ENCODE measurements at places on chromosomes 7 and 10. TPM values are rescaled to one million over a fixed set of nuclear protein-coding genes. Genes with fewer than 3 reads are reported as not detected.

DNA sequence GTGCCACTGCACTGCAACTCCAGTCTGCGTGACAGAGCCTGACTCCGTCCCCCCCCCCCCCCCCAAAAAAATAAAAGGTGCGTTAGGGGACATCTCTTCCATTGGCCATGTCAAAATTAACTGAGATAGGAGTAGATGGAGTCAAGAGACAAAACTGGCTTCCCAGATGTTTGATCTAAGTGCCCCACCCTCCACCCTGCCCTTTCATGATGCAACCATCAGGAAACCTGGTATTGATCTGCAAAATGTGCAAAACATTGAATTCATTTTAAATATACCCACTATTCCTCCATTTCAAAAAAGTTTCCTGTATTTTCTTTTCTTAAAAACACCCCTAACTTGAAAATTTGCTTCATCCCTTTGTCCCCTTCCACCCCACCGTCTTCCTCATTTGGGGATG is 17.5 kb downstream of the ARID5B start:
- DNase-seq, result no peak

- DNase-seq, result no peak
Measured at GRCh38 chr10:75040576-75040975, 70.9 kb upstream of the SAMD8 start.

Gene SLC39A12
- total RNA-seq, result not detected

Gene MALRD1
- not detected for total RNA-seq

Gene SEMA3E
- 9.4 TPM for total RNA-seq

DNA sequence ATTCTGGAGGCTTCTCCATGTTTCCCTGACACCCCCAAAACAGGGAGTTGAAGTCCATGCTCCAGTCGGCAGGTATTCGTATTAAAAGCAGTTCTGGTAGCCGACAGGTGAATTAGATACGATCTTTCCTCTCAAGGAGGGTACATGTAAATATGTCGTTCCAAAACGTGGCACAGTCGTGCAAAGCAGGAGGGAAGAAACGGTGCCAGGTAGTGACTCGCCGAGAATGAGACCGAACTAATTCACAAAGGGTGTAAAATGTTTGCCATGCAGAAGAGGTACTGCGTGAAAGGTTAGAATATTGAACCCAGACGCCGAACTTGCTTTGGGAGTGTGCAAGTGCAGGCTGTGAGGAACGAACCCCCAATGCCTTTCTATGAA is 483 bp downstream of the EDRF1 start:
- no peak for DNase-seq

Gene UPK3B
- total RNA-seq, result not detected

DNA sequence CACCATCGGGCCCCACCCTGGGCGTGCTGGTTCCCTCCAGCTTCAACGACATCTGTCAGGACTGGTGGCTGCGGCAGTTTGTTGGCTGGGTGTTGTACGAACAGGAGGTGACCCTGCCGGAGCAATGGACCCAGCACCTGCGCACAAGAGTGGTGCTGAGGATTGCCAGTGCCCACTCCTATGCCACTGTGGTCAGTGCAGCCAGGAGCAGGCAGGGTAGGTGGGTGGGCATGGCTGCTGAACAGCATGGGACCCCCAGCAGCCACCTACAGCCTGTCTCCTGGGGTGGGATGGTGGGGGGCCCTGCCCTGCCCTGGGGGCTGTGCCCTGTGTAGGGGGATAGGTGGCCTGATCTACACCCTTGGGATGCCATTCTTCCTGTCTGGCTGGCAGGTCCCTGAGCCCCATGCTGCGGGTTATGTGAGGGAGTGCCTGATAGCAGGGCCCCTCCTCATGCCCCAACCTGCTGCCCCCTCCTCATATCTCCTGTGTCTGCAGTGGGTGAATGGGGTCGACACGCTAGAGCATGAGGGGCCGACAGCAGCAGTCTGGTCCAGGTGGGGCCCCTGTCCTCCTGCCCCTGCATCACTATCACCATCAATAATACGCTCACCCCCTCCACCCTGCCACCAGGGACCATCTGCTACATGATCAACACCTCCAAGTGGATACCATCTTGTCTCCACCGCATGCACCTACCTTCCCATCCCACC is 56.9 kb downstream of the ZNF727 start:
- DNase-seq, result no peak

DNA sequence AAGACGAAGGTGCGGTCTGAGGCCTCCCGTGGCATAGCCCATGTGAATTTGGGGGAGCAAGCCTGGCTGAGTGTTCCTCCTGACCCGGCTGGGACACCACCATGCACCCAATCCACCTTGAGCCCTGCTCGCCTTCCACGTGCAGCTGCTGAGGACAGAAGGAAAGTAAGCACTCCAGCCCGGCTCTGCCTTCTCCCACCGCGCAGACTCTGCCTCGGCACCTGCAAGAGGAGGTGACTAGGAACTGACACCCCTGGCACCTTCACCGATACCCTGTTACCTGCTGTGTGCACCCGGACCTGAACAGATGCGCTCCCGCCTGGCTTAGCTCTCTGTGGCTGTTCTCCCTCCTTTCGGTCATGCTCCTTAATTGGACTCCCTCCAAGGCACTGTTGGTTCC is 57.0 kb upstream of the OPN4 start:
- no peak for DNase-seq

DNA sequence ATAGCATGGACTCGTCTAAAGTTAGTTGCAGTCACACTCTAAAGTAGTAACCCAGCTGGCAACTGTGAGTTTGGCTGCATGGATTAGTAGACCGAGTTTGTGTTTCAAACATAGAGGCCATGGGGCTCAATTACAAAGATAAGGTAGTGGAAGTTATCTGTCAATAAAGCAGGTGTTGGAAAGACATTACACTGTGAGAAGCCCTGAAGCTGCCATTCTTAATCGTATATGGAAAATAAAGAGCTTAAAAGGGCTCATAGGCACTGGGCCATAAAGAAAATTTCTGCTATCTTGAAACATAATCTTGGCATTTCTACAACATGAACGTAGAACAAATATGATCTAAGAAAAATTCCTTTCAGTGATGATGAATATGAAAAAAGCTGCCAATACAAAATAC is 837.7 kb downstream of the REEP3 start:
- DNase-seq, result no peak

Gene EXOC6
- total RNA-seq, result 8.8 TPM

Gene PON3
- total RNA-seq, result not detected

Gene TMEM130
- total RNA-seq, result 2.5 TPM

DNA sequence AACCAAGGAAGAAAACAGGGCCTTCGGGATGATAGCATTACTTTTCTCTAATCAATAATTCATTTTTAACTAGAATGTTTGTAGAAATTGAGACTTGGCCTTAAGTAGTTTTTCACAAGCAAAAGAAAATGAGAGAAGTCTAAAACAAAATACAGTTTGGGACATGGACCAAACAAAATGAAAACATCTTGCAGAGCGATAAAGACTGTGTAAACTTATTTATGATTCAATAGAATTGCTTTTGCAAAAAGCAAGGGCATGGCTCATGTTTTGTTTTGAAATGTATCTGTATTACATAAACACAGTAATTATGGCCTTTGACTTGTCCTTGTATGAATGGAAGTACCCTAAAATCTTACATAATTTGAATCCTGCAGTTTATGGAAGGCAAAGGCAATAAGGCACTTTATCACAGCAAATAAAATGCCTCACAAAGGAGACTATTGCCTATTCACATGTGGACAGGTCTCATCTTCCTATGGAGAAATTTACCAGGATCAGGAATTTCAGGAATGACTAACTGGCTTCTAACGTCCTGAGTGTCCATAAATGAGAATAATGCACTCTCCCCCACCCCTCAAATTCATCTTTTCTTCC is 295.2 kb downstream of the PTEN start:
- no peak for DNase-seq

Gene ZNF503
- total RNA-seq, result 3.7 TPM

DNA sequence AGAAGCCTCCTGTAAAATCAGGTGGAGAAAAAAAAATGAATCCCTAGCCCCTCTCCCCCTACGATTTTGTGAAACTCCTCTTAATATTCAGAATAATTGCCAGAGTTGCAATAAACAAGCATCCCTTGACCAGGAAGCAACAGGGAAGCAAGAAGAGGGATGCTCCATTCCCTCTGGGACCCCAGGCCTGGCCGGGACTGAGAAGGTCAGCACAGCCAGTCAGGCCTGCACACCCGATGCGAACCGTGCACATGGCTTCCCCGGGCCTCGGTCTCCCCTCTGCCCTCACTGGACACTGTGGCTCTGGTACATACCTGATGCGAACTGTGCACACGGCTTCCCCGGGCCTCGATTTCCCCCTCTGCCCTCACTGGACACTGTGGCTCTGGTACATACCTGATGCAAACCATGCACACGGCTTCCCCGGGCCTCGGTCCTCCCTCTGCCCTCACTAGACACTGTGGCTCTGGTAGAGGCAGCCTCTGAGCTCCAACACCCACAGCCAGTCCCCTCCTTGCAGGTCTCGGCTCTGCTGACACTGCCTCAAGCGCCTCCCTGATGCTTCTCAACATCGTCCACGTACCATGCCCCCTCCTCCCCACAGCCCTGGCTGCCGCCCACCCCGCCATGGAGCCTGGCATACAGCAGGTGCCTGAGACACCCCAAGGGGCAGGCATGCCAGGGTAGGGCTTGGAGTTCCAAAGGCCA is 138.6 kb downstream of the DIP2C start:
- no peak for DNase-seq

Gene HOXA7
- 2.2 TPM for total RNA-seq

GRCh38 chr7:17467386-17467945 is 169.0 kb downstream of the AHR start:
- DNase-seq, result no peak

Gene UCN3
- not detected for total RNA-seq

GRCh38 chr7:157474685-157475084 is 137.9 kb downstream of the DNAJB6 start:
- DNase-seq, result no peak

- DNase-seq, result no peak
Measured at GRCh38 chr10:120493411-120494312, 36.6 kb downstream of the PLPP4 start.

DNA sequence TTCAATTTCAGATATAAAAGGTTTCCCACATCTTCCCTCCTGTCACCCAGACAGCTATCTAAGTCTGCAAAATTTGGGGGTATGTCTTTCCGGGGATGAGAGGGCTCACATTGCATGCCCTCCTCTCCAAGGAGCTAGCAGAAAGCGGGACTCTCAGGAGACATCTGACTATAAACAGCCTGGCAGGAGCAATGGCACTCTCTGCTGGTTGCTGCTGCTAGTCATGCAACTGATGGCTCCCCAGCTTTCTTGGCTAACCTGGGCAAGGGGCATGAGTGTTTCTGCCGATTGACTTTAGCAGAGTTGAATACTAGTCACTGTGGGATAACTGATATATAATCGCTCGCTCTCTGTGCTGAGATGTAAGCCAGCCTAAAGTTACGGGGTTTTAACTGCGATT is 12.0 kb downstream of the TBX20 start:
- DNase-seq, result no peak

DNA sequence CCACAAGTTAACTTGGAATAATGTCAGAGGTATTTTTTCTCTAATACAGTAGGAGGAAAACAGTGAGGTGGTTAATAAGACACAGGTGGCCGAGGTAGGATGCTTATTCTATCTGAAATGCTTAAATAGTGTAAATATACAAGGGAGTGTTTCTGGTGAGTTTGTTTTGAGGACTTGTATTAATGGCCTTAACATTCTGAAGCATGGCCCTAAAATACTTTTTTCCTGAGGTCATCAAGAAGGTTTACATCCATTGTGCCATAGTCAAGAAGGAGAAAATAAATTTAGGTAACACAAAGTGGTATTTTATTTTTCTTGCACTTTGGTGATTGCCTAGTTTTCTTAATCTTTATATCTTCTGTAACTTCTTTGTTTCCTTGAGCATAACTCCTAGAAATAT is 18.8 kb downstream of the GNAI1 start:
- no peak for DNase-seq

- DNase-seq, result peak; percentile 59
Measured at GRCh38 chr7:23895666-23896096, 185.7 kb downstream of the STK31 start.

DNA sequence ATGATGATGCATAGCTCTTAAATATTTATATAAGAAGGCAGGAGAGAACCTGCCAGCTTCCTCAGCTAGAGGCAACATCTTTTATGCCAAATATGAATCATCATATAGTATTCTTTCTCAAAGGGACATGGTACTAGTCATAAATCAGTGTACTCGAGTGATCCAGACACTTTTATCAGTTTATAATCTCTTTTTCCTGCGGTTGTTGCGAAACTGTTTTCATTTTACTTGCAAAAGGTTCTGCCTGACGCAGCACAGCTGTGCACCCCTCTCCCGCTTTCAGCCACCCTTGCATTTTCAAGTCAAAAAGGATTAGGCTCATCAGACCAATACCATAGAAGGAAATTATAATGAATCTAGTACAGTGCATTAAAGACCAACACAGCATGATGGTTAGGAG is 332.3 kb upstream of the PRKCQ start:
- DNase-seq, result no peak

- DNase-seq, result no peak
Measured at GRCh38 chr7:154575497-154575896, 427.4 kb downstream of the PAXIP1 start.

Gene MYOZ1
- 0.33 TPM for total RNA-seq
